ENCODE measurements at places on chromosomes 5 and 9.

- DNase-seq = no peak
These were observed 33.7 kb upstream of the MACIR start for GRCh38 chr5:103224894-103225246.

- DNase-seq = no peak
These were observed 294.6 kb downstream of the ZNF608 start for GRCh38 chr5:124451721-124452383.

- no peak for DNase-seq
These were observed 5.6 kb downstream of the HOMER1 start for GRCh38 chr5:79508354-79508753.

GRCh38 chr5:64315778-64316177 lies 150.1 kb downstream of the RNF180 start:
- DNase-seq = no peak

GRCh38 chr9:94973451-94973941 lies 247.0 kb downstream of the AOPEP start:
- DNase-seq = no peak

- no peak for DNase-seq
These were observed 859 bp downstream of the CSNK1G3 start for GRCh38 chr5:123512611-123513461.

DNA sequence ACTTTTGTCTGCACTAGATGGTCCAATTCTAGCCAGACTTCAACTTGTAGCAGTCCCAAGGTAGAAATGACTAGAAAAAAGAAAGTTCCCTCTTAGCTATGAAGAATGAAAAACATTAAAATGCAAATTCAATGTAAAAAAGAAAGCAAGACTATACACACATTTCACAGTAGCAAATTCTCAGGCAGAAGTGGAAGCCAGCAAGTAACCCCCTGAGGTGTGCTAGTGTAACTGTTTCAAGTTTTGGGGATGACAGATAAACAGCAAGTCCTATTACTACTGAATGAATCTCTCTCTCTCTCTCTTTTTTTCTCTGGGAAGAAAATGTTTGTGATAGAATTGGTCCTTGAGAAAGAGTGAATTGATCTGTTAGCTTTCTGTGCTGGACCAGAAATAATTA lies 185.6 kb downstream of the EFNA5 start:
- no peak for DNase-seq

DNA sequence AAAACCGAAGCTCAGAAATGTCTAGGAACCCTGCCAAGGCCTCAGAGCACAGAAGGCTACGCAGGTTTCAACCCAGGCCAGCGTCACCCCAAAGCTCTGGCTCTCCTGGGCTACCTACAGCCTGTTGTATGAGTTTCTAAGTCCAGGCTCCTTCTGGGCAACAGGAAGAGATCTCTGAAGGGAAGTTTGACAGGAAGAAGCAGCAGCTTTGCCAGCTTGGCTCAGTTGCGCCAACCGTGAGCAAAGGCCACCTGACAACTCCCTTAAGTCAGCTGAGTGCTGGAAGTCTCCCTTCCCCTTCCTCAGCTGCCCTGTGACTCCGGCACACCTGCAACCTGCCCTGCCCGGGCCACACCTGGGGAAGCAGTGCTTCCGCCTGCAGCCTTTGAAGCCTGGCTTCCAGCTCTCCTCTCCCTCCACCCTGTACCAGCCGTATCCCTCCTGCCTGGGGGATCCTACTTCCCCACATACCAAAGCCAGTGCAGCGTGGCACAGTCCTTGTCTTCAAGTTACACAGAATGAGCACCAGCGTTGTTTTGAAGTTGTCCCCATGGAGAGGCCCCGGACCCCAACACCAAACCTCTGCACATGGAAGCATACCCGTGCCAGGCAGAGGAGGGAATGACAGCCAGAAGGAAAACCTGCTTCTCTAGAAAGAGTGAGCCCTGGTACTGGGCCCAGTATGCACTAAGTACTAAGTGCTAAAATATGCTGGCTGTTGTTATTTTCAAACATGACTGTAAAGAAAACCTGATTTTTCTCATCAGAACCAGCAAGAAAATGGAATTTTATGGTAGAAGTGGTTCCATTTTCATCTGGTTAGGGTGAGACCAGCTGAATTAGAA lies 36.5 kb downstream of the SHB start:
- no peak for DNase-seq

DNA sequence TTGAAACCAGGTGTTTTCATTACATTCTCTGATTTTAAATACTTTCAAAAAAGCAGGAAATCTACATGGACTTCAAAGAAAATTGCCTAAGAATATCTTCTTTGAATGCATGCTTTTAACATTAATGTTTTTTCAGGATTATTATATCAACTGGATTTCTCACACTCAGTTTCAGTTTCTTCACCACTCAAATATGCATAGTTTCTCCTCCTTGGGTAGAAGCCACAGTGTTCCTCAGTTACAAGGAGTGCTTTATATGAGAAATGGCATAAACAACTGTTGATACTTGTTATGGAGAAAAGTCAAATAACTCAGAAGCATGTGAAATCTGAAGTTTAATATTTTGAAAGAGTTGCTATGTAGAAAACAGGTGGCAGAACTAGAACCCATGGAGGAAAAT lies 196.9 kb downstream of the DMRTA1 start:
- no peak for DNase-seq

- DNase-seq = no peak
These were observed 7.6 kb downstream of the RGS3 start for GRCh38 chr9:113471143-113471542.

GRCh38 chr5:33203931-33204330 lies 236.8 kb upstream of the TARS1 start:
- no peak for DNase-seq

DNA sequence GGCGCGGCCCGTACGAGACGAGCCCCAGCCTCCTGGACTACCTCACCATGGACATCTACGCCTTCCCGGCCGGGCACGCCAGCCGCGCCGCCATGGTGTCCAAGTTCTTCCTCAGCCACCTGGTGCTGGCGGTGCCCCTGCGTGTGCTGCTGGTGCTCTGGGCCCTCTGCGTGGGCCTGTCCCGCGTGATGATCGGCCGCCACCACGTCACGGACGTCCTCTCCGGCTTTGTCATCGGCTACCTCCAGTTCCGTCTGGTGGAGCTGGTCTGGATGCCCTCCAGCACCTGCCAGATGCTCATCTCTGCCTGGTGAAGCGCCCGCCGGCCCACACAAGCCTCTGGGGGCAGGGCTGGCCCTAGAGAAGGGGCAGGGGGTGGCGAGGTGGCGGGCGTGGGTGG lies 18.5 kb downstream of the PLPP7 start:
- DNase-seq = no peak

DNA sequence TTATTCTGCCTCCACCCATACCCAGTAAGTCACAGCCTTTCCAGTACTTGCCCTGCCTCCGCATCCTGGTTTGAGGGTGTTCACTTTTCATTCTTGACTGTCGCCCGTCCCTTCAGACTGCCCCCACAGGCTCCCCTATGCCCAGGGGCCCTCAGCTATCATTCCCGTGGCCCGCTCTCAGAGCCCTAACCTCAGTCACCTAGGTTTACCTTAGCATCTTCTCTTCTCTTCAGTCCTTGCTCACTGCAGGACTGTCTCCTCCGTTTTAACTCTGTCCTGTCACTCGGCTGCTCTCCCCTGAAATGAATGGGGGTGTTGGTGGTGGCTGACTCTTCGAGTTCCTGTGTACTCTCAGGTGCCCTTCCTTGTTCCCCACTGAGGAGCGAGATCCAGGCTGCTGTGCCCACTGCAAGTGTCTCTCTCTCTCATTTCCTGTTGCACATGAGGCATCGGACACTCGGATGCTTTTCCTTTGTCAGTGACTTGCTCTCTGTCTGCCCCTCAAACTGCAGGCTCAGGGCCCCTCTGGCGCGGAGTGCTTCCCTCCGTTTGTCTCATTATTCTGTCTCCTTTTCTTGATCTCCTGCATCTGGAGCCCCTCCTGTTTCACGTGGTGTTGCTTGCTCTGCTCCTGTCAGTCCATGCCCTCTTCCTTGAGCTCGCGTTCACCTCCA lies 89.8 kb downstream of the CACNA1B start:
- DNase-seq = no peak

GRCh38 chr5:150632305-150633160 lies 7.9 kb upstream of the SYNPO start:
- DNase-seq = no peak

DNA sequence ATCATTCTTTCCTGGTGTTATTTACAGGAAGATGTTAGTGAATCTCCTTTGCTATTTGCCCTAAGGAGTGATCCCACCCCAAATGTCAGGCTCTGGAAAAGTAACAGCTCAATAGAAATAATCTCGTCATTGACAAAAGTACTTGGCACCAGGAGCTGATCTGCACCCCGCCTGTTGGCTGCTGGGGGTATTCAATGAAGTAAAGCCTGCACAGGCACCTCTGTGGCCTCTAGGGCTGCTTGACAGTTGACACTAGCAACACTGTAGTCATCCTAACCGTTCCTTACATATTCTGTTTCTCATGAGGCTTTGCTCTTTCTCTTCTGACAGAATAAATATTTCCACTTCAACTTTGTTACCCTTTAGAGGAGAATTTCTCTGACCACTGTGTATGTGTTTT lies 103.4 kb downstream of the DOCK2 start:
- no peak for DNase-seq

DNA sequence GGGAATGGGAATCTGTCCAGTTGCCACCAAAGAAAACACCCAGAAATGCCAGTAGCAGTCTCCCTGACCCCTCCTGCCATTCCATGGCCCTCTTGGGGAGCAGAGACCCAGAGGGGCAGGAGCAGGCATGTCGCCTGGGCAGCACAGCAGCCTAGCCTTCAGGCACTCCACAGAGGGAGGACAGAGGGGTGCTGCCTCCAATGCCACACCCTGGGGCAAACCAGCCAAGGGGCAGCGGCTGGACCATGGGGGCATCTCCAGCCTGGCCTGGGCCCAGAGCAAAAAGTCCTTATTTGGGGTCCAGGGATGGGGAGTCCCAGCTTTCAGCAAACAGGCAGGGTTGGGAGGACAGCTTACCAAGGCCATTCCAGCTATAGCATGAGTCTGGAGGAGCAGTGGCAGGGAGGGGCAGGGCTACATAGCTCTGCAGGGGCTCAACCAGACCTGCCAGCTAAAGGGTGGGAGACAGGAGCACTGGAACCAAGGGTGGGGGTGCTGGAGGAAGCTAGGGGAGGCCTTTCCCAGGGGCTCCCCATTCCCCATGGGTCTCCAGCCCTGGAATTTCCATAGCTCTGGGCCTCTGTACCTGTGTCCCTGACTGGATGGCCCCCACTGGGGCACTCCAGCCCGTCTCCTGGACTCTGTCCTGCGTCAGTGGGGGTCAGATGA lies 6.7 kb downstream of the BRD3 start:
- no peak for DNase-seq

DNA sequence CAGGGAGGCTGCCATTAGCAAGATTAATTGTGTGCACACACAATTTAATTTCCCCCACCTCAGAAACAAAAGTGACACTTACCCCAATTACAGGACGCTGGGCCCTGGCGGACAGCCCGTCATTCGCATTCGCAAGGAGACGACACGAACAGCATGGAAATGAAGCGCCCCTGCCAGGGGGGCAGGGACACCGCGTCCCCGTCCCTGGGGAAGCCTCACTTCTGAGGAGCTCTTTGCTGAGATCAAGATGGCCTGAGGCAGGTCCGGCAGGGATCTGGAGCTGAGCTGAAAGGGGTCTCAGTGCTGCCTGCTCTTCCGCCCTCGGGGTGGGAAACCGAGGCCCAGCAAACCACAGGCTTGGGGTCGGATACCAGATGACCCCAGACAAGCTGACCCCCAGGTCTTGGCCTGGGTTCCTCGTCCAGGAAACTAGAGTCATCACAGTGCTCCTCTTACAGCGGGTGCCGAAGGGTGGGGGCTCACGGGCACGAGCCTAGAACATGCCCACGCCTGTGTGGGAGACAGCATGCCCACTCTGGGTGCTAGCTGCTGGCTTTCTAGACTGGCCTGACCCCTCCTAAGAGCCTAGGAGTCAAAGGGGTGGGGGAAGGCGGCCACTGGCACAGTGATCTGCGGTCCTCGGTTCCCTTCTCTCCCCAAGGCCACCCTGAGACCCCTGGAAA lies 103.2 kb downstream of the VAV2 start:
- DNase-seq = no peak

- DNase-seq = no peak
These were observed at the start of gene PCDHB3 for GRCh38 chr5:141100243-141100805. PCDHB3 (plus strand) TSS chr5:141100473; CDS start chr5:141100650, 177 bp downstream.

DNA sequence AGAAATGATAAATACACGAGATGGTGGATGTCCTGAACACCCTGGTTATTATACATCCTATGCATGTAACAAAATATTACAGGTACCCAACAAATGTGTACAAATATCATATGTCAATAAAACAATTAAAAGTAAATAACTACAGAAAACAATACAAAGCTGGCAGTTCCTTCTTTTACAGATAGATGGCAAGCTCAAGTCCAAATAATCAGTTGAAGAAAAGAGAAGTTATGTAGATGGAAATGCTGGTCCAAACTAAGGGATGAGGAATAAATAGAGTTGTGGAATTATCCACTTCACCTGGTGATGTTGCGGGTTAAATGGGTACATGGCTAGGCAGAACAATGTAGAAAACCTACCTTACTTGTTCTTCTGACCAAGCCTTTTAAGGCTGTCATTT lies 79.4 kb downstream of the PALM2AKAP2 start:
- no peak for DNase-seq

DNA sequence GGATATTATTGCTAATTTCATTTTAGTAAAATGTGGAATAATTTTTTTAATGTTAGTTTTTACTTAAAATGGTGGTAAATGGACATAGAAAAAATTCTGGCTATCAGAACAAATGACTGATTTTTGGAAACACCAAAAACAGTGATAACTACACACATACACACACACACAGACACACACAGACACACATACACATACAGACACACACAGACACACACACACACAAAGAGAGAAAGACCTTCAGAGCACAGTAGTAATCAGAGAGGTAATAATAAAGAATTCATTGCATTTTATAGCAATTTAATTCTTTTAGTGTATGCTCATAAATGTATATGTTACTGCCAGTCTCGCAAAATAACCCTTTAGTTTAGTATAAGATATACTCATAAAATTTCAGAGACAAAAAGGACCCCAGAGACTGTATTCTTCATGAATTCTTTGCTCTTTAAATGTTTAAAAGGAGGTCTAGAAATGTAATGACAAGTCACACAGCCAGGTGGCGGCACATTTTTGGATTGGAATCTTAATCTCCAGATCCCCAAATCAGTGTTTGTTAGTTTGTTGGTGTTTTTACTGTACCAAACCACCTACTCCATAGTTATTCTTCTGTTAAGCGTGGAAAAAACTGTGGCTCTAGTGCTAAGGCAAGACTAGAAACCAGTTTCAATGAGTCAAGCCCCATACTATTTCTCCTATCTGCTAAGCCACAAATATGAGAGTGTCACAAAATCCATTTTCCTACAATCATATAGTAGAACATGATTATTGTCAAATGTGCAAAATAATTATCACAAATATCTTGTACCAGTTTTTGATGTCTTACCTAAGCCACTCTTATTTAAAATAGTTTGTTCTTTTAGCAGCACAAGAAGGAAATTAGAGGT lies 109.9 kb downstream of the EDIL3 start:
- DNase-seq = no peak

All from GM04503 (cell line).